ENCODE measurements at places on chromosomes 5 and 9. TPM values are rescaled to one million over a fixed set of nuclear protein-coding genes. Genes with fewer than 3 reads are reported as not detected.

DNA sequence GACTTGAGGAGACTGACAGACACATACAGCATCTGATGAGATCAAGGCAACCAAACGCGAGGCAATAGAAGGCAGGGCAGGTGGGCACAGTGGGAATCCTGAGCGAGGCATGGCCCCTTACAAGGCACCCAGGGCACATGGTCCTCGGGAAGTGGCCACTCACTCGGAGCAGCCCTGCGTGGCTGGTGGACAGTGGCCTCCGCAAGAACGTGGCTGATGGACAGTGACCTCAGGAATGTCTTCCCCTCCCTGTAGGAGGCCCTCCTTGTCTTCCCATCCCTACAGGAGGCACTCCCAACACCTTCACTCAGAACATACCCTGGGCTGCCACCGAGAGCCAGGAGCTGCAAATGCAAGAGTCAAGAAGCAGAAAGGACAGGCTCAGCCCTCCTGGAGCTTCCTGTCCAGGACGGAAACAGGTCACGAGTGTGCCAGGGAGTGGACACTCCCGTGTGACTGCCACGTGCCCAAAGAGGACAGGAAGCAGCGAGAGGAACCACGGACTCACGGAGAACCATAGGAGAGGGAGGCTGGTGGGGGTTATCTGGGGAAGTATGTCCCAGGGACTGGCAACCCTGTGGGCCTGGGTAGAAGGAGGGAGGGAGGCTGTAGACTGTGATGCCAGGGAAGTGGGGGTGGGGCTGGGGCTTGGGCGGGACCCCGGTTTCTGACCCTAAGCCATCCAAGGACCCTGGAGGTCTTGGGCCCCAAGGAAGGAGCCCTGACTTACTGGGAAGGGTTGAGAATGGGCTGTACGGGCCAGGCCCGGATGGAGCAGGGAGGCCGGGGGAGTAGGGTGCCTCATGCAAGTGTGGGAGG, 321.9 kb upstream of the IRX4 start:
- H3K4me1 ChIP-seq = no peaks in the 10 kb centered on the region
- H3K27ac ChIP-seq = no peak overlapping the region
- DNase-seq = no peak
- peaks cover 64% of the 10 kb centered on the region for H3K27me3 ChIP-seq

- H3K27ac ChIP-seq = no peak within 1 kb of the TSS
- no peaks in the 10 kb centered on the region for H3K36me3 ChIP-seq
- no peaks in the 10 kb centered on the region for H3K27me3 ChIP-seq
- H3K4me1 ChIP-seq = 0 out of 2 replicates have a peak, but pooled peaks cover 6% of the 10 kb centered on the region
Observed at GRCh38 chr5:141958113-141958512, at the start of gene PCDH12. Gene PCDH12 (minus strand): TSS chr5:141958202. CDS start chr5:141957851, 351 bp downstream.

DNA sequence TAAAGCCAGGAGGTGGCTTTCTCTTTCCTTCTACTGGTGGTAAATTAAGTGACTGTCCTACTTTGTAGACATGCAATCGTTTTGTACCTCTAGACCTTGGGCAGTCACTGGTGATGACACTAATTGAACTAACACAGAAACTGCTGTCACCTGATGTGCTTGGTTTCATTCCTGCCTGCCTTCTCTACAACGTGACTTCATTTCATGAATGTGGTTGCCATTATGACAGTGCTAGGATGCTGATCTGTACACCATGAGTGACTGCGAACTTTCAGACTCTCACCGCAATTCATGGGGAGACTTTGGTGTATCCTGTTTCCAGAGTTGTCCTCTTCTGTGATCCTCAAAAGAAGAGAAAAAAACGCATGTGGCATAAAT, 47.5 kb downstream of the UBE2QL1 start:
- no peaks in the 10 kb centered on the region for H3K36me3 ChIP-seq
- no peak for DNase-seq
- H3K27me3 ChIP-seq = no peaks in the 10 kb centered on the region
- no peak overlapping the region for H3K27ac ChIP-seq

DNA sequence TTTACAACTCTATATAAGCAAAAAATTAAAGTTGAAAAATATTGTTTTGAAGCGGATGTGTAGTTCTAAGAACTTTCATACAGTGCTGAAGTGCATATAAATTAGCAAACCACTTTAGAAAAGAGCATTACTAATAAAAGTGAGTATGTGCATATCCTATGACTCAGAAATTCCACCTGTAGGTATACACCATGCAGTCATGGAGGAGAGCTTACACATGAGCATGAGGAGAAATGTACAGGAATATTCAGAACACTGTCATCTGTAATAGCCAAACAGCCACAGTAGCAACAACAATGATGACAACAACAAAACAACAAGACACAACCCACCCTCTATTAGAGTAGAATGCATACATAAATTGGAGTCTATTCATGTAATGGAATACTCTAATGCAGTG, 138.2 kb upstream of the ARRDC3 start:
- no peak overlapping the region for H3K4me3 ChIP-seq
- peak; percentile 83 for DNase-seq
- no peaks in the 10 kb centered on the region for H3K36me3 ChIP-seq
- H3K27ac ChIP-seq = no peak overlapping the region
- no peaks in the 10 kb centered on the region for H3K27me3 ChIP-seq

GRCh38 chr5:177511796-177512675, 2.4 kb upstream of the DOK3 start:
- no peaks in the 10 kb centered on the region for H3K27me3 ChIP-seq
- no peak for DNase-seq
- peaks cover 12% of the 10 kb centered on the region for H3K4me1 ChIP-seq
- H3K4me3 ChIP-seq = no peak overlapping the region
- peaks cover 29% of the 10 kb centered on the region for H3K36me3 ChIP-seq

GRCh38 chr9:128703616-128704355, 1.5 kb downstream of the PKN3 start:
- H3K4me3 ChIP-seq = no peak overlapping the region
- no peak for DNase-seq
- H3K27me3 ChIP-seq = no peaks in the 10 kb centered on the region
- no peaks in the 10 kb centered on the region for H3K36me3 ChIP-seq
- H3K27ac ChIP-seq = no peak overlapping the region
- H3K4me1 ChIP-seq = no peaks in the 10 kb centered on the region

The NSG2 gene
- total RNA-seq = not detected

GRCh38 chr5:154652746-154653417, 102.3 kb upstream of the LARP1 start:
- no peaks in the 10 kb centered on the region for H3K27me3 ChIP-seq
- H3K4me3 ChIP-seq = no peak overlapping the region

The PPP3R2 gene
- not detected for total RNA-seq

DNA sequence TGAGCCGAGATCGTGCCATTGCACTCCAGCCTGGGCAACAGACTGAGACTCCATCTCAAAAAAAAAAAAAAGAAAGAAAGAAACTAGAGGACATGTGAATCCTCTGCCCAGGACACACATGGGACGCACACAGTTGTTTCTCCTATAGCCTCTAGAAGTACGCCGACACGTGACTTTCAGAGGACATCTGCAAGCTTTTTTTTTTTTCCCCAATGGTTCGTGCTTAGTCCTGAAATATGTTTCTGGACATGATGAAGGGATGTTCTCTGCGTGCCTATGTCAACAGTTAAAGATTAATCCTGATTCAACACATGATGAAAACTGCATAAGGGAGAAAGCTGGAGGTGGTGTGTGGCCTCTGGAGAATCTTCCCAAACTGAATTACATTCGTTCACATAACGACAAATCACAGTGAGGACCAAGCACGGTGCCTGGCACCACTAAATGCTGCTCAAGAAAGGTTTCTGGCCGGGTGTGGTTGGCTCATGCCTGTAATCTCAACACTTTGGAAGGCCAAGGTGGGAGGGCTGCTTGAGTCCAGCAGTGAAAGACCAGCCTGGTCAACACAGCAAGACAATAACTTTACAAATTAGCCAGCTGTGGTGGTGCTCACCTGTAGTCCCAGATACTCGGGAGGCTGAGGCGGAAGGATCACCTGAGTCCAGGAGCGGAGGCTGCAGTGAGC, 9.8 kb downstream of the COL23A1 start:
- no peaks in the 10 kb centered on the region for H3K36me3 ChIP-seq
- H3K4me1 ChIP-seq = no peaks in the 10 kb centered on the region
- H3K27ac ChIP-seq = no peak overlapping the region
- no peak for DNase-seq
- peaks cover 22% of the 10 kb centered on the region for H3K27me3 ChIP-seq
